ENCODE measurements at places on chromosomes 1 and 21. TPM values are rescaled to one million over a fixed set of nuclear protein-coding genes. Genes with fewer than 3 reads are reported as not detected.

DNA sequence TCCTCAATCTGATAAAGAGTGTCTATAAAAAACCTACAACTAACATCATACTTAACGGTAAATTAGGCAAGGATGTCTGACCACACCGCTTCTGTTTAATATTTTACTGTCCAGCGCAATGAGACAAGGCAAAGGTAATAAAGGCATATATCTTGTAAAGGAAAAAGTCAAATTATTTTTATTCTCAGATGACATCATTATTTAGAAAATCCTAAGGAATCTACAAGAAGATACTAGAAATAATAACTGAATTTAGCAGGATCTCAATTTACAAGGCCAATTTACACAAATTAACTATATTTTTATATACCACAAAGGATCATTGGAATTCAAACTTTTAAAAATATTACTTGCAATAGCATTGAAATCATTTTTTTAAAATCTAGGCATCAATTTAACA, 29.4 kb downstream of the GJA4 start:
- no peak for DNase-seq

DNA sequence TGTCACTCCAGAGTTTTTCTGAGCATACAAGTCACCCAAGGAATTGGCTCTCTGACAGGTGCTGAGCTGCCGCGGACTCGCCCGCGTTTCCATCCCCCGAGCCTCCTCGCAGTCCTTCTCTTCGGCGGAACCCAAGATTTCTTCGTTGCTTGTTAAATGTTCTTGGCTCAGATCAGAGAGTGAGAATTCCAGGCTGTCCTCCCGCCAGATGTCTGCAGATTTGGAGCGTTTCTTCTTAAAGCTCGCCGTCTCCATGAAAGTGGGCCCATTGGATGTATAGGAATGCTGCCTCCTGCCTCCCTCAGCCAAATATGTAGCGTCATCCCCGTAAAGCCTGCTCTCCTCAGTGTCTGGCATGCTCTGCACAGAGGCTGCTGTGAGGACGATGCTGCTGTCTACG, 77.8 kb downstream of the TIAM1 start:
- DNase-seq = no peak

GRCh38 chr1:2101946-2102345, 51.7 kb downstream of the PRKCZ start:
- no peak for DNase-seq

- DNase-seq = no peak
These were observed 2.6 kb upstream of the DYRK1A start for GRCh38 chr21:37363936-37364335.

DNA sequence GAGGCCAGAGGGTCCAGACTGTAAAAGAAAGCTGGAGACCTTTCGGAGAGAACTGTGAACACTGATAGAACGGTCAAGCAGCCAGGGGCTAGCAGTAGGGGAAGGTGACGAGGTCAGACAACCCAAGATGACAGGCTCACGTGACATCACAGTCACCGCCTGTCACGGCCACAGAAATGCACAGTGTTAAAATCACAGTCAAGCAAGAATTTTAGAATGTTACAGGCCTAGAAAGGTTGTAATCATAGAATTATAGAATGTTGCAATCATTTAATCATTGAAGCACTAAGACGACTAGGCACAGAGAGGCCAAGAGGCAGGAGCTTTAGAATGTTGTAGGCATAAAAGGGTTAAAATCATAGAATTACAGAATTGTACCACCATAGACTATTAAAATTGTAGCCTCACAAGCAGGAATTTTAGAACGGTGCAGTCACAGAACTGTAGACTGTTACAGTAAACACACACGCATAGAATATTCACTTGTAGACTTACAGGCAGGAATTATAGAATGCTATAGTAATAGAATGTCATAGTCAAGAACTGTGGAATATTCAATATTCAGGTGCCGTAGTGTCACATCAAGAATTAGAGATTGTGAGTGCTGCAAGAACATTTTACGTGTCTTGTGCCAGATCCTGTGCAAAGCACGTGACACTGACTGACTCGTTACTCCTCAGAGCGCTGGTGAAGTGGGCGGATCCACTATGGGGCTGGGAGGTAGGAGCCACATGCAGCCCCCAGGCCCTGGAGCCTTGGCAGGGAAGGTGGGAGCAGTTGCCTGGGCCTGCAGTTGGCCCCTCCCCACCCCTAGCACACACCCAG, 118.1 kb downstream of the EPHB2 start:
- DNase-seq = no peak

- no peak for DNase-seq
These were observed 543.9 kb downstream of the AJAP1 start for GRCh38 chr1:5198328-5198727.

DNA sequence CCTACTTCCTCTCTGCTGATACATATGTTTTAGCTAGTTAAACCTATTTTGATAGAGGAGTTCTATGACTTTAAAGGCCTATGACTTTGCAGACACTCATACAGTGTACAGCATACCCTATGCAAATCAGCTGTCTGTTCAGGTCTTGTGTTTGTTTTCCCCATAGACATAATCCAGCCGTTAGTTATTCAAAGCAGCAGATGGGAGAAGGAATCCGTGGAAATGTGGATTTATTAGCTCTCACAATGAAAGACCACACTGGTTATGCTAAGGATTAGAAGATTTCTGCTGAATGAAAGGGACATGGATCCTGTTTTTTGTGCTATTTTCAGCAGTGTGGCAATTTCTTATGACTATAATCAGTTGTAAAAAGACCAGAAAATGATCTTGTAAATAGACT, 59.8 kb downstream of the MAST2 start:
- DNase-seq = no peak

GRCh38 chr1:176558561-176558960, 95.6 kb downstream of the PAPPA2 start:
- DNase-seq = no peak

DNA sequence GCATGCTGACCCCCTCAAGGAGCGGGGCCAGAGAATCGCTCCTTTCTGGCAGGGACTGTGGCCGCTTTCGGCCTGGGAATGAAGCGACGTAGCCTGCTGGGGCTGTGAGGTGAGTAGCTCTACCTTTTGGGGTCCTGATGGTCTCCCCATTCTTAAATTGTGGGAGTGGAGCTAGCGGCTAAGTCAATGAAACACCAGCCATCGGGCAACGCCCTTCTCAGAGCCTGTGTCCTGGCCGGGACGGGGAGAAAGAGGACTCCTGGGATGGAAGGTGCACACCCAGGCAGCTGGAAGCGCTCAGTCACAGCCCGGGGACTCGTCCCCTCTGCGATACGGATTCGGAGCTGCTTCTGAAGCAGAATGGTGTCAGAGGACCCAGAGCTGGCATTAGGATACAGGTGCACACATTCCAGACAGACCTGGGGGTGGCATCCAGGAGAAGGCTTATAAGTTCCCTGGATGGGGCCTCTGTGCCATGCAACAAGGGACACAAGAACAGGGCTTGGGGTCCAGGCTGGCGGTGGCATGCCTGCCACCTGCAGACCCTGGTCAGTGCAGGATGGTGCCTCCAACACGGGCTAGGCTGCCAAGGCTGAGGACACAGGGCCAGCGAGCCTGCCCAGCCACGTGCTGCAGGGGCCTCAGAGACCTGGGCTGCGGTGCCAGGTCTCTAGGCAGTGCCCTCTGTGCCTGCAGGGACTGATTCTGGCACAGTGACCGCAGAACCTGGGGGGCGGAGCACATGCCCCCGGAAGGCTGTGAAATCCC, 945 bp upstream of the WNT9A start:
- DNase-seq = peak; percentile 28

DNA sequence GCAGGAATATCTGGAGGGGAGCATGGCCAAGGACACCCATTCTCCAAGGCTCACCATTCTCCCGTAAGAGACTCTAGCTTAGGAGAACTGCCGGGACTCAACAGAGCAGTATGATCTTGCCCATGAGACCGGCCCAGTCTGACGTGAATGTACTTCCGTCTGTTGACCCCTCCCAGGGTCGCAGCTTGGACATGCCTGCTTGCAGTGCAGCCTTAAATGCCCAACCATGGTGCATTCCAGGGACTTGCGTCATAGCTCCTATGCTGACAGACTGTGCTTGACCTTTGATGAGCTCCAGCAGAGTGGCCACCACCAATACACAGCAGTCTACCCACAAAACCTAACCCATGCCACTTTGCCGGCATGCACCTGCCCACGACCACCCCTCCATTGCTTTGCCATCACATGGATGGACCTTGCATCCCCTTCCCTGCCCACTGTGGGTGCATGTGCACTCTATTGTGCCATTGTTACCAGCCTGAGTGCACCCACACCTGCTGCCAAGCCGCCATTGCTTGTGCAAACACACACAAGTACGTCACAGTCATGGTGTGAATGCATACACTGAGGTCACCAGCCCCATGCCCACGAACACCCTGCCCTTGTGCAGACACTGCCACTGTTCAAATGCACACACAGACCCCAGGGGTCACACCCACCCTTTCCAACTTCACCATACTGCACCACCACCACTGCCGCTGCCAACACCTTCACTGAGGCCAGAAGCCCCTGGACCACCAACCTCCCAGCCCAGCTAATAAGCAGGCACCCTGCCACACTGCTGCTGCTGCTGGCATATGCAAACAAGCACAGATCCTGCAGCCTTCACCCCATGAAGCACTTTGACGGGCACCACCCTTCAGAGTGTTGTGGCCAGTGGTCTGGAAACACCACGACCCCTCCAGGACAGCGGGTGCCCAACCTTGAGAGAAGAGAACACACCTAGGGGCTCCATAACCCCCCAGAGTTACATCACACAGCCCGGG, 1141.3 kb downstream of the BRINP3 start:
- DNase-seq = no peak

DNA sequence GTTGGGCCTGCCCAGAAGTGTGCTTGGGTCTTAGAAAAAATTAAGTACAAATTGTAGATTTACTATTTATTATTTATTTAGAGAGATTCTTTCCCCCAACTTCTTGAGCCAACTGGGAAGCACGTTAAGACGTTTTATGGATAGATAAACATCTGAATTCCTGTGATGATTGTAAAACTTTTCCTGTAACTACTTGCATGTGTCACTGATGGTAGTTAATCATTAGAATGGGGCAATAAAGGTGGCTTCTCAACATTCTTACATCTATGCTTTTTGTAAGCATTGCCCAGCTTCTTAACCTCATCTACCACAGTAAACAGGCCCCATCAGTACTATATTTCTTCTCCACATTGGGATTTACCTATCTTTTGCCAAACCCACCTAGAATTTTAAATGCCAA, 559.8 kb downstream of the LMO4 start:
- DNase-seq = peak; percentile 57

- no peak for DNase-seq
These were observed 84.5 kb upstream of the BCL10 start for GRCh38 chr1:85360730-85361493.

DNA sequence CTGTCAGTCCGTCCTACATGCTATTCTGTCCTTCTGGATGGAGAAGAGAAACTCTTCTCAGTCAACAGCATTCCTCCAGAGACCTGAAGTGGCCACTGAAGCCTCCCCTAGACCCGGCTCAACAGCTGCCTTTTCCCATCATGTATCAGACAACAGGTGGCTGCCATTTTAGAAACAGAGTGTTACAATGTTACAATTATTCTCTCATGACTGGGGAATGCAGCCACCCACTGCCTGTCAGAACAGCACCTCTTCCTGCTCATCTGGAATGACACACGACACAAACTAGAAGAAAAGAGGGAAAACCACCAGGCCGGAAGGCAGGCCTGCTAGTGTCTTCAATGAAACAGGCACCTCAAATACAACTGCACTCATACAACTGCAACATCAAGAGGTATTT, 105.3 kb downstream of the PGBD5 start:
- DNase-seq = peak; percentile 65

- no peak for DNase-seq
These were observed 60.3 kb downstream of the CD247 start for GRCh38 chr1:167457936-167458584.

GRCh38 chr1:2427976-2428375, 15.6 kb upstream of the PEX10 start:
- DNase-seq = no peak

GRCh38 chr1:24908591-24909259, 21.4 kb downstream of the RUNX3 start:
- DNase-seq = no peak

GRCh38 chr1:15245593-15246360, 1.2 kb upstream of the FHAD1 start:
- peak; percentile 87 for DNase-seq

GRCh38 chr1:67771152-67771551, 62.1 kb downstream of the GNG12 start:
- peak; percentile 89 for DNase-seq

- no peak for DNase-seq
These were observed 400 bp upstream of the PGBD2 start for GRCh38 chr1:248905662-248906008.

DNA sequence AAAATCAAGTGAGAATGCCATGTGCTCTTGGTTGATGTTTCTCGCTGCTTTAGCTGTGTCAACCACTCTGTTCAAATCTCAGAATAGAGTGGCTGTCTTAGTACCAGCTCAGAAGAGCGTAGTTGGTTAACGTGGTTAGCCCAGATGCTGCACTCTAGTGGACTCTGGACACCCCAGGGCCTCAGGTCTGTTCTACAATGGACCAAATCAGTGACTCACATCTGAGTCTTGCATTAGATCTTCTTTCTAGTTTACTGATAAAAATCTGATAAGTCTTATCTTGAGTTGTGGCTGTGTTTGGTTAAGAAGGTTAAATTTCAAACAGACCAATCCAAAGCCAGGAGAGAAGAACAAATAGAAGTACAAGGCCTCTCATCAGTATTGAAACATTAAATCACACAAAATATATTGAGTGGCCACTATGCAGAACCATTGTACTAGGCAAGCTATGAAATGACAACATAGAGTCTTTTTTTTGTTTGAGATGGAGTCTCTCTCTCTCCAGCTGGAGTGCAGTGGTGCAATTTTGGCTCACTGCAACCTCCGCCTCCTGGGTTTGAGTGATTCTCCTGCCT, 104.1 kb downstream of the NR5A2 start:
- peak; percentile 16 for DNase-seq

- DNase-seq = no peak
These were observed 13.6 kb downstream of the DIP2A start for GRCh38 chr21:46472246-46472645.

Gene NBPF8
- total RNA-seq = 19.1 TPM

Gene CLDN19
- total RNA-seq = not detected

Gene VWA1
- total RNA-seq = 15.0 TPM

Gene PPIAL4G
- total RNA-seq = not detected

Gene AQP10
- 0.18 TPM for total RNA-seq

Gene NID1
- total RNA-seq = 8.5 TPM

Gene NUP210L
- total RNA-seq = not detected

Gene SASS6
- 8.7 TPM for total RNA-seq
